ENCODE measurements at places on chromosomes 7 and 10. TPM values are rescaled to one million over a fixed set of nuclear protein-coding genes. Genes with fewer than 3 reads are reported as not detected.

Gene ZNF467
- 3.2 TPM for total RNA-seq

Gene FAM131B
- total RNA-seq, result 0.25 TPM

Gene PLA2G12B
- total RNA-seq, result not detected

Gene AKR1D1
- not detected for total RNA-seq

Gene STK32C
- 20.7 TPM for total RNA-seq

Gene AGR2
- total RNA-seq, result 0.17 TPM

Gene ADGRA1
- total RNA-seq, result not detected

Gene PNLIP
- not detected for total RNA-seq

Gene ODAD2
- 1.3 TPM for total RNA-seq

Gene AFAP1L2
- 8.5 TPM for total RNA-seq

Gene USP6NL
- 19.0 TPM for total RNA-seq

Gene STOX1
- total RNA-seq, result not detected

Gene HEPACAM2
- total RNA-seq, result not detected

Gene TSPAN14
- 46.9 TPM for total RNA-seq

Gene CCL26
- not detected for total RNA-seq

Gene SPAG6
- not detected for total RNA-seq

Gene ACTA2
- 25.6 TPM for total RNA-seq

Gene PRTFDC1
- not detected for total RNA-seq

Gene PRF1
- total RNA-seq, result not detected

Gene CLDN4
- 0.28 TPM for total RNA-seq

Gene TAS2R5
- total RNA-seq, result 4.7 TPM

Gene SHOC2
- 59.8 TPM for total RNA-seq

Gene PRRT4
- not detected for total RNA-seq

Gene KCNH2
- 0.09 TPM for total RNA-seq

Gene OGDHL
- total RNA-seq, result 0.22 TPM

Gene ASIC3
- 3.9 TPM for total RNA-seq

Gene COBL
- total RNA-seq, result 7.3 TPM

Gene SPDYE5
- total RNA-seq, result 0.16 TPM

Gene A1CF
- not detected for total RNA-seq
